ENCODE measurements at places on chromosomes 1 and 21. TPM values are rescaled to one million over a fixed set of nuclear protein-coding genes. Genes with fewer than 3 reads are reported as not detected.

CR1 gene
- total RNA-seq: 7.8 TPM

CFHR2 gene
- total RNA-seq: not detected

F13B gene
- not detected for total RNA-seq

ZBED6 gene
- 18.3 TPM for total RNA-seq

NPPA gene
- total RNA-seq: not detected

GPR25 gene
- under 0.01 TPM for total RNA-seq

CD1E gene
- total RNA-seq: not detected

LCE6A gene
- total RNA-seq: not detected

LAMB3 gene
- total RNA-seq: 0.54 TPM
